ENCODE measurements at places on chromosomes 7 and 10. TPM values are rescaled to one million over a fixed set of nuclear protein-coding genes. Genes with fewer than 3 reads are reported as not detected.

DNA sequence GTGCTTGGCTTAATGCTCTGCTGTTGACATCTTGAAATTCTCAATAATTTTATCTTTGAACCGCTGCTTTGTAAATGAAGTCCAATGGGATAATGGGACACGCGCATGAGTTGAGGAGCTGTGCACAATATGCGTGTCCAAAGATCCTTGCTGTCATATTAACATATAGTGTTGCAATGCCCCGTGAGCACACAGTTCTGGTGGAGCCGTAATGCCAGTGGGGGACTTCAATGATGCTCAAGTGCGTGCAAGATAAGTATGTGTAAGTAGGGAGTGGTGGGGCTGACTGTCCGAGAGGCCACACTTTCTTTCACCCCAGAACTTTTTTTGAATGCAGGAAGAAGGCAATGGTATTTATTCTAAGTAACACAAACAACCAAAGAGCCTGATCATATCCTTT is 77.4 kb upstream of the HPS1 start:
- no peak overlapping the region for H3K27ac ChIP-seq
- H3K4me3 ChIP-seq: no peak overlapping the region
- H3K4me1 ChIP-seq: no peaks in the 10 kb centered on the region
- no peaks in the 10 kb centered on the region for H3K27me3 ChIP-seq
- no peak for DNase-seq

- H3K4me3 ChIP-seq: no peak overlapping the region
- H3K4me1 ChIP-seq: no peaks in the 10 kb centered on the region
- no peaks in the 10 kb centered on the region for H3K36me3 ChIP-seq
Observed at GRCh38 chr10:59750155-59750945, 2.9 kb downstream of the MRLN start.

SHH gene
- 4.7 TPM for total RNA-seq

- no peak for DNase-seq
- H3K4me3 ChIP-seq: no peak overlapping the region
Observed at GRCh38 chr7:37311355-37311754, 137.3 kb downstream of the ELMO1 start.

ABCA13 gene
- total RNA-seq: 0.09 TPM

ATG9B gene
- 4.3 TPM for total RNA-seq

RPP38 gene
- total RNA-seq: 40.1 TPM

DNA sequence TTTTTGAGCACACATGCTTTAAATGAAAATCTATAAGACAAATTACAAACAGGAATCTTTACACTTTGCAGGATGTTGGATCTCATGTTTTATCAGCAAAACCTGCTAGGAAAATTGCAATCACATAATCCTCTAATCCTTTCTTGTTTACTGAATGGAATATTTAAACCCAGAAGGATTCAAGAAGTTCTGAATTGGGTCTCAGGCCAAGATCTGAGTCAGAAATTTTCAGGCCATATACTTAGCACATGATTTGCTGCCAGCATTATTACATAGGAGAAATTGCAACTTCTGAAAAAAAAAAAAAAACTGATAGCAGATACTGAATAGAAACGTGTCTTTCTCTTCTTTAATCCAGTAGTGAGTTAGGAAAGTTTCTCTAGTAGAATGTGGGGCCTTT is 1005.3 kb upstream of the POT1 start:
- peaks cover 7% of the 10 kb centered on the region for H3K4me1 ChIP-seq
- no peaks in the 10 kb centered on the region for H3K27me3 ChIP-seq
- H3K27ac ChIP-seq: no peak overlapping the region
- no peak for DNase-seq

- no peak overlapping the region for H3K4me3 ChIP-seq
- no peaks in the 10 kb centered on the region for H3K36me3 ChIP-seq
- no peak overlapping the region for H3K27ac ChIP-seq
- no peaks in the 10 kb centered on the region for H3K27me3 ChIP-seq
- no peaks in the 10 kb centered on the region for H3K4me1 ChIP-seq
- DNase-seq: no peak
Observed at GRCh38 chr10:133117688-133118071, 30.0 kb downstream of the ADGRA1 start.

DNA sequence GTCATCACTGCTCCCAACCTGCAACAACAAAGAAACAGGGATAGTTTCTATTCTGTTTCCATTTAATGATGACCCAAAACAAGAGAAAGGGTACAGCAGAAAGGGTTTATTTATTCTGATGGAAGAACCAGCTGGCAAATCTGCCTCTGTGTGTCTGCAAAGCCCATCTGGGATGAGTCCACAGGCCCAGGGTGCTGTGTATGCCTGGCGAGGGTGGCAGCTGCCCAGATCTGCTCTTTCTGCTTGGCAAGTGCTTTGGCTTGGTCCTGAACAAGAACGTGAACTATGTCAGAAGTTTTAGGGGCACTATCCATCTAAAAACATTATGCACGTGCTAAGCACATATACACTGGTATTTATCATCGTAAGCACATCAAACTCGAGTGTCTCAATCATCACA is 333.8 kb downstream of the CXCL12 start:
- no peak for DNase-seq
- H3K4me3 ChIP-seq: no peak overlapping the region
- no peak overlapping the region for H3K27ac ChIP-seq

GRCh38 chr7:94578614-94579013 is 69.0 kb downstream of the CASD1 start:
- no peak overlapping the region for H3K4me3 ChIP-seq
- no peak overlapping the region for H3K27ac ChIP-seq
- no peak for DNase-seq
- H3K4me1 ChIP-seq: peaks cover 47% of the 10 kb centered on the region
- H3K27me3 ChIP-seq: no peaks in the 10 kb centered on the region
- no peaks in the 10 kb centered on the region for H3K36me3 ChIP-seq

- no peaks in the 10 kb centered on the region for H3K27me3 ChIP-seq
- no peak overlapping the region for H3K4me3 ChIP-seq
- H3K4me1 ChIP-seq: no peaks in the 10 kb centered on the region
- no peaks in the 10 kb centered on the region for H3K36me3 ChIP-seq
- DNase-seq: no peak
- H3K27ac ChIP-seq: no peak overlapping the region
Observed at GRCh38 chr10:132207536-132208461, 21.1 kb downstream of the DPYSL4 start.

DNA sequence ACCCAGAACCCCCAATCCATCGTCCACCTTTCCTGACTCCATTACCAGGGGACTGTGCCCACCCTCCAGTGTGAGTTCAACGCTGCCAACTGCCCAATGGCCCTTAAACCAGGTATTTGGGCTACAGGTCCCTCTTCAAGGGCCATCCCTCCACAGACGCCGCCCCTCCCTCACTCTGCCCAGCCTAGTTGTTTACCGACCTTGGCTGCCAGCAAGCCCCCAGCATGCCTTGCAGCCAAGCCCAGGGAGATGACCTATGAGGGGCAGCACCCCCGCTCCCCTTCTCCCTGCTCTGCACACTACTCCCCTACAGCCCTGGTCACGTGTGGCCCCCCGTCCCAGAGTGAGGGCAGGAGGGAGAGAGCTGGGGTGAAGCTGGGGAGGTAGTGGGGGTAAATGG is 147.3 kb downstream of the GRID1 start:
- no peak overlapping the region for H3K4me3 ChIP-seq
- H3K27ac ChIP-seq: no peak overlapping the region
- H3K27me3 ChIP-seq: no peaks in the 10 kb centered on the region
- no peaks in the 10 kb centered on the region for H3K4me1 ChIP-seq
- no peaks in the 10 kb centered on the region for H3K36me3 ChIP-seq
- no peak for DNase-seq

DNA sequence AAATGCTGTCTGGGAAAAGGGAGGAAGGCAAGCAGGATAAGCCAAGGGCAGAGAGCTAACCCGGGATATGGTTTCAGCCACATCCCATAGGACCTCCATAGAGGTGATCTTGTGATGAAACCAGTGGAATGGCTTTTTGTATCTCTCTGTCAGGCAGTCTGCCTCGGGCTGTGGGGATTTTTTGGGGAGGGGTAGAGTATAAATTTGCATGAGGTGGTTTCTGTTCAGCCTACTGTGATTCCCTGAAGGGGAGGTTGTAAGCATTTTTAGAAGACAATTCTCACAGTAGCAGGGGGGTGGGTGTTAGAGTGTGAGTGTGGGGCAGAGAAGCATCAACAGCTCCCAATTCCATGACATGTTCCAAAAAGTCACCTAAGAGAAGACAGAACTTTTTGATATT is 11.8 kb downstream of the OR9A2 start:
- no peak overlapping the region for H3K4me3 ChIP-seq
- no peak for DNase-seq
- no peaks in the 10 kb centered on the region for H3K36me3 ChIP-seq
- H3K4me1 ChIP-seq: no peaks in the 10 kb centered on the region
- H3K27ac ChIP-seq: no peak overlapping the region
- no peaks in the 10 kb centered on the region for H3K27me3 ChIP-seq

GRCh38 chr7:44867073-44867995 is 18.0 kb downstream of the PURB start:
- H3K27ac ChIP-seq: no peak overlapping the region
- no peaks in the 10 kb centered on the region for H3K36me3 ChIP-seq
- no peak for DNase-seq
- no peak overlapping the region for H3K4me3 ChIP-seq
- no peaks in the 10 kb centered on the region for H3K27me3 ChIP-seq

GRCh38 chr7:107779647-107780099 is 23.4 kb downstream of the SLC26A3 start:
- peaks cover 13% of the 10 kb centered on the region for H3K4me1 ChIP-seq
- H3K27me3 ChIP-seq: no peaks in the 10 kb centered on the region
- H3K36me3 ChIP-seq: no peaks in the 10 kb centered on the region
- H3K27ac ChIP-seq: peak overlapping the region; percentile 49
- peak; percentile 15 for DNase-seq

NKX1-2 gene
- 2.0 TPM for total RNA-seq

- H3K36me3 ChIP-seq: no peaks in the 10 kb centered on the region
- no peak overlapping the region for H3K4me3 ChIP-seq
- no peak for DNase-seq
- no peak overlapping the region for H3K27ac ChIP-seq
- H3K27me3 ChIP-seq: no peaks in the 10 kb centered on the region
Observed at GRCh38 chr7:126776498-126776897, 476.2 kb downstream of the GRM8 start.

SND1 gene
- total RNA-seq: 276 TPM

DNA sequence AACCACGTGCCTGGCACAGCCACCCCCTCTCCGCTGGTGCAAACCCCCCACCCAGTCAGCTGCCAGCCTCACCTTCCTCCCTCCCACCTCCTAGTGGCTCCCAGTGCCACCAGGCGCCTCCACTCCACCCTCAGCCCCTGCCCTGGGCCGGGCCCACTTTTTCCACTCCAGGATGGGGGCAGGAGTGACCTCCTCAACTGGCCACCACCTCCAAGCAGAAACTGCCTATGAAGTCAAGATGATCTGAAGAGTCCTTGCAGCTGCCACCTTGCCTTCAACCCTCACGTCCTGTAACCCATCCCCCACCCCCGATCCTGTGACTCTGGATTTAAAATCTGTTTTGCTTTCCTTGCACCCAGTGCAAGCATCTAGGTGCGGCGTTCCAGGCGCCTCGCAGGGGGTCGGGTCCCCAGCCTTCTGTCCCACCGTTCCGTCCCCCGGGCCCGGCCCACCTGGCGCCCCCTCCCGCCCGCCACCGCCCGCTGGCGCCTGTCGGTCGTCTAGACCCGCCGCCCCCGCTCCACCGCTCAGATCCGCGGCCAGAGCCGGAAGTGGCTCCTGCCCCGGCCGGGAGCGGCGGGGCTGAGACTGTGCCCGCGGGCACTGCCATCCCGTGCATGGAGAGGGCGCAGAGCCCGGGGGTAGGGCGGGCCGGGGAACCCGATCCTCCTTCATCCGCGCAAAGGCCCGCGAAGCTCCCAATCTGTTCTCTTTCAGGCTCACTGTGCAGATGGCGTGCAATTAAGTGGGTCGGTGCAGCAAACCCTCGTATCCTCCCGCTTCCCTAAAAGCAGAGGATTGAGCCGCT is 51.2 kb upstream of the GTF2I start:
- H3K27ac ChIP-seq: no peak overlapping the region
- peaks cover 15% of the 10 kb centered on the region for H3K4me1 ChIP-seq
- DNase-seq: no peak

GRCh38 chr10:16943295-16944285 is 126.4 kb upstream of the RSU1 start:
- H3K27ac ChIP-seq: no peak overlapping the region
- no peaks in the 10 kb centered on the region for H3K27me3 ChIP-seq
- H3K4me3 ChIP-seq: no peak overlapping the region
- H3K4me1 ChIP-seq: no peaks in the 10 kb centered on the region
- no peak for DNase-seq

GRCh38 chr7:32140210-32140939 is 70.2 kb upstream of the PDE1C start:
- H3K27ac ChIP-seq: no peak overlapping the region
- H3K4me3 ChIP-seq: no peak overlapping the region
- no peak for DNase-seq
- H3K36me3 ChIP-seq: no peaks in the 10 kb centered on the region

- H3K36me3 ChIP-seq: no peaks in the 10 kb centered on the region
- no peak overlapping the region for H3K4me3 ChIP-seq
- H3K4me1 ChIP-seq: no peaks in the 10 kb centered on the region
Observed at GRCh38 chr10:47286116-47286505, 13.9 kb upstream of the GDF10 start.

GRCh38 chr7:129798616-129799349 is 154.0 kb downstream of the UBE2H start:
- no peaks in the 10 kb centered on the region for H3K36me3 ChIP-seq
- H3K4me1 ChIP-seq: no peaks in the 10 kb centered on the region
- H3K27ac ChIP-seq: no peak overlapping the region
- no peaks in the 10 kb centered on the region for H3K27me3 ChIP-seq
- no peak for DNase-seq

- H3K27me3 ChIP-seq: no peaks in the 10 kb centered on the region
- no peak overlapping the region for H3K4me3 ChIP-seq
- no peak for DNase-seq
- H3K27ac ChIP-seq: no peak overlapping the region
- peaks cover 26% of the 10 kb centered on the region for H3K4me1 ChIP-seq
Observed at GRCh38 chr7:13050703-13051102, 363.3 kb downstream of the ARL4A start.

PIP gene
- not detected for total RNA-seq

HOXA6 gene
- total RNA-seq: 8.1 TPM

GRCh38 chr7:67654642-67655041 is 658.0 kb downstream of the TYW1 start:
- H3K4me1 ChIP-seq: no peaks in the 10 kb centered on the region
- DNase-seq: no peak
- H3K27ac ChIP-seq: no peak overlapping the region
- H3K4me3 ChIP-seq: no peak overlapping the region

GRCh38 chr10:12484941-12485805 is 135.8 kb downstream of the CAMK1D start:
- DNase-seq: peak; percentile 62
- H3K4me3 ChIP-seq: peak overlapping the region; percentile 2
- peak overlapping the region; percentile 60 for H3K27ac ChIP-seq
- peaks cover 13% of the 10 kb centered on the region for H3K4me1 ChIP-seq
